Activated naive CD8-positive, alpha-beta T cell treated with anti-CD3 and anti-CD28 coated beads, Interleukin-2, amount 10 ng/mL, durations not matched to agents 7 days and 5 days (primary cell): ENCODE measurements at places on chromosomes 5 and 9.

DNA sequence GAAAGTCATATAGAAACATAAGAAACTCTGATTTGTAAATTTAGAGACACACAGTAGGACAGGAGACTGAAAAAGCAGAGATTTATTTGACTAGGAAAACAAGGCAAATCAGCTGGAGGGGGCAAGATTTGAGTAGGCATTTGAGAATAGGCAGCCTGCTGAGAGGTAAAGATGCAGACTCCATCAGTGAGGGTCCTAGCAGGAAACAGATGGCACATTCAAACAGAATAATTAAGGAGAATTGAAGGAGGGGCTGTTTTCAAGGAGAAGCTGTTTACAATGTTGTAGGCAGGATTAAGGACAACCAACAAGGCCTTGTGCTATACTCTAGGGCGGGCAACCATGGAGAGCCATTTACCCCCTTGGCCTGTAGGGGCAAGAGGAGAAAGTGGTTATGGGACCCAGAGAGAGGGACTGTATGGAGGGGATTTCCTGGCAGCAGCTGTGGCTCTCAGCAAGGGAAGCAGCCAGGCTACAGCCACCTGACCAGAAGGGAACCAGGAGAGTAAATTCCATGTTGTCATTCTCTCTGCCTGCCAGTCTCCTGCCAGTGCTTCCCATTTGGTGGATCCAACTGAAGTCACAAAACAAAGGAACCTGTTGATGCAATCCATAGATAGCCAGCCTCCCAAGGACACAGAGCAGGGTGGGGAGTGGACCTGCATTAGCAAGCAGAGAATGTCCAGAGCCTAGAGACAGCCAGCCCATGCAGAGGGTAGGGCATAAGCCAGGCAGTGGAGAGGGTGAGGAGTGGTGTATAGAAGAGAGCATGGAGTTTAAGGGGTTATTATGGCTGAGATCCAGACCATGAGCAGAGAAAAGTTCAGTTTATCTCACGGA, 38.2 kb downstream of the PAPPA start:
- no peak for DNase-seq

GRCh38 chr5:9269014-9269413, 276.9 kb downstream of the SEMA5A start:
- no peak for DNase-seq

DNA sequence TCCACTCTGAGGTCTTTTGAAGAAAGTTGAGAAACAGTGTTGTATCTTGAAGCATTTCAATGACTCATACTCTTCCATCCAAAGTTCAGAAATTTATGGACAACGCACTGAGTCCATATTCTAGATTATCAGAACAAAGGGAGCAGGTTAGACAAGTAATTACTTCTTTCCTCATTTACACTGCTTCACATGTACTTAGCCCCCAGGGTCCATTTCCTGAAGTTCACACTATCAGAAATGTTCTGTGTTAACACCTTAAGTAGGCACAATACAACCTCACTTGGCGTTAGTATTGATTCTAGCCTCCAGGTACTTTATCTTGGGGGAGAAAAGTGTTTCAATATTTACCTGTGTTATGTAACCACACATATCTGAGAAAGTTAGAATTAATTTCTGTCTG, 487.9 kb upstream of the DMAC1 start:
- DNase-seq, result no peak

DNA sequence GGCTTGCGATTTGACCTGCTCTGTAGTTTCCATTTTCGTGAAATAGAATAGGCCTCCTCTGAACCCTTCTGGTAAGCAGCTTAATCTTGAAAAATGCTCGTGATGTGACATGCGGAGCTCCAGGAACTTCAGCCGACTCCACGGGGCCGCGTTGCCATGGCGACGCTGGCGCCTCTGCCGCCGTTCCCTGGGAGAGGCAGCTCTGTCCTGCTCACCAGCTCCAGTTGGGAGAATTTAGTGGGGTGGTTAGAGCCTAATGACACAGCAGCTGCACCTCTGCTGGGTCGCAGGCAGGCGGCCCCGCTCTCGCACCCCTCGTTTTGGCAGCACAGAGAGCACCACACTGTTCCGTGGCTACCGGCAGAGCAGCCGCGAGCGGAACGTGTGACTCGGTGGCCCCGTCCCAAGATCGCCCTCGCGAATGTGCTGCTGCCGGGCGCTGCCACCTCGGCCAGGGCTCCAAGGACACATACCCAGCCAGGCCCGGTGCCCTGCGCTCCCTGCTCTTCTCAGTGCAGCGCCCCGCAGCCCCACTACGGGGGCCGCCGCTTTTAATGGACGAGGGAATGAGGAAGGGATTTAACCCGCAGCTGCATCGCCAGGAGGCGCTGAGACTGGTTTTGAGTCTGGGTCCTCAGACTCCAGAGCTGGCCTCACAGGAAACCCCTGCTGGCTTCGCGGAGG, 131.2 kb upstream of the LMX1B start:
- no peak for DNase-seq

DNA sequence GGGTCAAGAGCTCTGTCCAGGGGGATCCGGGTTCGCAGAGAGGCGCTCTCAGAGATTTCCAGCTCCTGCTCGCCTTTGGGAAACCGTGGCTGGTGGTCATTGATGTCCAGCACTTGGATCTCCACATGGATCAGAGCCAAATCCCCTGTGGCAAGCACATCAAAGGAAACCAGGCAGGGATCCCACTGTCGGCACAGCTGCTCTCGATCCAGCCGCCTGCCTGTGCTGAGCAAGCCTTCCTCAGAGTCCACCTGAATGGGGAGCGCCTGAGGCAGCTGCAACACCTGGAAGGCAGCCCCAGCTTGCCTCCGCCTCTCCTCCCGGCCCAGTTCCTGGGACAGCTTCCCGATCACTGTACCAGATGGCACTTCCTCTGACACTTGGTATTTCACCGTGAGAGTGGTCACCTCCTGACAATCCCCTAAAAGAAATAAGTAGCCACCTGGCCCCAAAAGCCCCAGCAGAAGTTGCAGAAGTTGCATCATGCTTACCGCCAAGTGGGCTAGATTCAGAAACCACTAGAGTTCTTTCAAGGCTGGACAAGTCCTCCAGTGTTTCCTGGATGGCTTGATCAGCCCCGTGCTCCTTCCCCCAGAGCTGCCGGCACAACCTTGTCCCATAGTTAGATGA, 520 bp downstream of the PCDH12 start:
- no peak for DNase-seq

- DNase-seq, result no peak
Observed at GRCh38 chr5:10921160-10921559, 160.1 kb upstream of the DAP start.

DNA sequence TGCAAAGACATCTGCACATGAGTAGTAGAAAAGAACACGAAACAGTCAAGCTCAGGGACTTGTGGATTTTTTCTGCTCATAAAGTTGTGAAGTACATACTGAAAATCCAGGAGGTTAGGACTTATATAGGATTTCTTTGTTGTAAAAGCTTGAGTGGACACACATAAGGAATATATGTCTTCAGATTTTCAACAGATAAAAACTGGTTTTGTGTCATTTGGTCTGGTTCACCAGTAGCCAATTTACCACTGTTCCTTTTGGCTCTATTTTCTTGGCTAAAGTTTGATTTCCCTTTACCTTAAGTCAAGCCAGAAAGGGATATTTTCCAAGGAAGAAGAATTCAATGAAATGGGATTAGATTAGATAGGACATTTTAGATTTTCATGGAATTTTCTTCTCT, 204.3 kb downstream of the NR3C1 start:
- DNase-seq, result no peak

DNA sequence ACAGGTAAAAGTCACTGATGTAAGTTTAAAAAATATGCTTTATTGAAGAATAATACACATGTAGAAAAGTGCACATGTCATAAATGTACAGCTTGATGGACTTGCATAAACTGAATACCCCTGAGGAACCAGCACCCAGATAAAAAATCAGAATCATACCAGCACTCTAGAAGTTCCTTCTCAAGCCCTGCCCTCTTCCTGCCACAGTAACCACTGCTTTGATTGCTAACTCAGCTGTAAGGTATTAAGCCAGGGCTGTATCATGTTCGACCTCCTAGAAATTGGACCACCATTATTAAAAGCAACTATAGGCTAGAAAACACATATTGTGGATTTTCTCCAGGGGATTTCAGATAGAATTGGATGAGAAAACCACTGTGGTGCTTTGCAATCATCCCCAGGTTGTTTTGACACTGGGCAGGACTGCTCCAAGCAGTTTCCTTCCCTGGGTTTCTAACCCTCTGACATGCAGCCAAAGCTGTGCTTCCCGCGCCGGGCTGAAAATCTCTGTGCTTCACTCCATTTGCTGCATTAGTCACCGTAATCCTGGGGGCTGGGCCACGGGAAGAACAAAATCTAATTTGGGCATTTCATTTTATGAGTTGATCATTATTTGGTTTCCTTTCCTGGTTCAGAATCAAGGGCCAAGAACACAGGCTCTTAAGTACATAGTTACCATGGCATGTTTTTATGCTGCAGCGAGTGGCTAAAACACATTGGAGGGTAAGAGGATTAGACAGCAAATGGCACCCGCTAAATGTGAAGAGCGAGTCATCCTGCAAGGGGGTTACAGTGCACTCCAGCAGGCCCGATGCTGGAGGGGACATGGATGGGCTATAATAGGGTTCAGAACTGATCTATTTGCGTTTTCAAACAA, 139.4 kb upstream of the IL12B start:
- no peak for DNase-seq

GRCh38 chr5:160852049-160852448, at the start of gene ATP10B:
TSS of gene ATP10B (minus strand) at chr5:160852211. CDS start at chr5:160688074, 164,137 bp downstream.
- DNase-seq, result no peak

GRCh38 chr5:172076761-172077244, 70.4 kb upstream of the FBXW11 start:
- DNase-seq, result no peak

DNA sequence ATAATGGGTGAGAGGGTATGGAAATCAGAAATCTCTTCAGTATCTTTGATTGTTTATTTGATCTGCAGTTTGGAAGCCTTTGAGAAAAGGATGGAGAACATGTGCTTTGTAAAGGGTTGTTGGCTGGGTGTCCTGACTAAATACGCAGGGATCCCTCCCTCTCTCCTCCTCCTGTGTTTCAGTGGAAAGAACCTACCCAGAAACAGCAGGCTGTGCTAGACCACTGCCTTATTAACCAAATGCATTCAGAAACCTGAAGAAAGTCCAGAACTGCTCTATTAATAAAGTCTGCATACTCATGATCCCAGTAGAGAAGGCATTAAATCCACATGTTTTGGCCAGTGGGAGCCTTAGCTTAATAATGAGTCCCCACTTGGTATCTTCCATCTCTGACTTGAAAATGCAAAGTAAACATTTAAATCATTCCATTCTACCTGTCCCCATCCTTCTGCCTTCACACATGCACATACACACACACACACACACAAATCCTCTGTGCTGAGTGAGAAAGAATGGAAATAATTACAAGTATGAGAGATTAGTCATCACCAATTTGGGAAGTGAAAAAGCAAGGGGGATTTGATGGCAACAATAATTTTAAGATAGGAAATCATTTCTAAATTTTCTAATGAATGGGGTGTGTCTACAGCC, 10.0 kb upstream of the LECT2 start:
- no peak for DNase-seq

GRCh38 chr9:95040106-95040505, 277.4 kb downstream of the FANCC start:
- DNase-seq, result no peak

- no peak for DNase-seq
Observed at GRCh38 chr5:53603009-53603687, 42.7 kb downstream of the NDUFS4 start.

- DNase-seq, result no peak
Observed at GRCh38 chr9:129869585-129870501, 34.6 kb downstream of the USP20 start.

GRCh38 chr5:143064218-143064641, 294.1 kb downstream of the ARHGAP26 start:
- DNase-seq, result no peak

DNA sequence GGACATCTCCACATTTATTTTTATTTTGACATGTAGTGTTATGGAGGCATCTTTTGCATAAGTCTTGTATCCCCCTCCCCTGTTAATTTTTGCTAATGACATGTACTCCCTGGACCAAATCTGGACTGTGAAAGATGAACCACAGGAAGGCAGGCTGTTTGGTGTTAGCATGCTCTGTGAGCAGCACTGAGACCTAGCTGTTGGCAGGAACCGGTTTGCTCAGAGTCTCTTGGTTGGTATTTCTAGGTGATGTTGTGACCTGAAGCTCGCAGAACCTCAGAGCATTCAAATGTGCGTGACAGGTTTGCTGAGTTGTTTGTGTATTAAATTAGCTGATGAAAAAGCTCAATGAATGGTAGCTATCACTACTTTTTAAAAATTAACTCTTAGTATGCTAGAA, 53.6 kb upstream of the PHF2 start:
- DNase-seq, result no peak

DNA sequence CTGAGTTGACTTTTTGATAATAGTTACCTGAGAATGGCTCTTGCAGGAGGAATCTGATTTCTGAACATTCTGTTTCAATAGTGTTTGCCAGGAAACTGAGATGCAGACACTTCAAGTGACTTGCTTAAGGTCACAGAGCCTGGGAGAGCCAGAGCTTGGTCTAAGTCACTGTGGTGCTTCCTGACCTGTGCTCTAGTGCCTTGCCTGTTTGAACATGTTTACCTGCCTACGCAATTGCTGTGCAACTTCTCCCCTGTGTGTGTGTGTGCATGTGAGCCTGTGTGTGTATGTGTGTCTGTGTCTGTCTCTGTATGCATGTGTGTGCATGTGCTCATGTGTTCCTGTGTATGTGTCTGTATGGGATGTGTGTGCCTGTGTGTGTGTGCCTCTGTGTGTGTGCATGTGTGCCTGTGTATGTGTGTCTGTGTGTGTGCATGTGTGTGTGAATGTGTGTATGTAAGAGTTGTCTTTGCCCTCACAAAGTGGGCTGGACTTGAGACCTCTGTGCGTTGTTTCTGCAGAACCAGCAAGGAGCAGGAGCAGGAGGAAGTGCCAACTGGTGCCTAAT, 185.8 kb downstream of the GADD45G start:
- no peak for DNase-seq

- DNase-seq, result no peak
Observed at GRCh38 chr5:89399548-89399947, 516.6 kb upstream of the MEF2C start.

DNA sequence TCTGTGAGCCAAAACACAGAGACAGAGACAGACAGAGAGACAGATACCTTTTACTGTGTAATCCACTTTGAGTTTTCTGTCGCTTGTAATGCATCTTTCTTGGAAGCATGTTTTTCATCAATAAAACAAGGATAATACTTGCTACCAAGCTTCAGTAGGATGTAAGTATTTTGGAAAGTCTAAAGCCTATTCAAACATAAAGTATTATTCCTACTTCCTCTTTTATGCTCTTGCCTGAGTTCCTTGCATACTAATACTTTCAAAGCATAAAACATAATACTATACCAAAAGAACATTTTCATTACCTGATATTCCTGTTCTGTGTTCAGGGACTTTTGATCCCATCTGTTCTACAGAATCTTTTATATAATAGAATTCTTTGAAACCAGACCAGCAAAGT, 64.5 kb upstream of the SLC30A5 start:
- DNase-seq, result no peak
